ENCODE measurements at places on chromosomes 5 and 9.

DNA sequence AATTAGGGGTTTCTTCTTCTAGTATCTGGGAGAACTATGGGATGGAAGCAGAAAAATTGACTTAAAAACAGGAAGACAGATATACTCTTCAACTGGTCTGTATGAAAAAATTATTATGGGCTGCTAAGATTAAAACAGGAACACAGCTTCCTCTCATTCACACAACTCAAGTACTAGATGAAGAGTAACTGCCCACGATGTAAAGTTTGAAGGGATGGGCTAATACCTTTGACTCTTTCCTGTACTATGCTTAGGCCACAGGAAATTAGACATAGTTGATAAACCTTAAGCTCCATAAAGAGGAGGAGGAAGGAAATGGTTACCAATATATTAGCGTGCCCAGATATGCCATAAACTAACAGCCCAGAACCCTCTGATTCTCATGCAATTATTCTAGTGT lies 88.6 kb downstream of the ANKRD31 start:
- DNase-seq = no peak

- DNase-seq = no peak
These were observed 21.4 kb upstream of the EDIL3 start for GRCh38 chr5:84406111-84406510.

DNA sequence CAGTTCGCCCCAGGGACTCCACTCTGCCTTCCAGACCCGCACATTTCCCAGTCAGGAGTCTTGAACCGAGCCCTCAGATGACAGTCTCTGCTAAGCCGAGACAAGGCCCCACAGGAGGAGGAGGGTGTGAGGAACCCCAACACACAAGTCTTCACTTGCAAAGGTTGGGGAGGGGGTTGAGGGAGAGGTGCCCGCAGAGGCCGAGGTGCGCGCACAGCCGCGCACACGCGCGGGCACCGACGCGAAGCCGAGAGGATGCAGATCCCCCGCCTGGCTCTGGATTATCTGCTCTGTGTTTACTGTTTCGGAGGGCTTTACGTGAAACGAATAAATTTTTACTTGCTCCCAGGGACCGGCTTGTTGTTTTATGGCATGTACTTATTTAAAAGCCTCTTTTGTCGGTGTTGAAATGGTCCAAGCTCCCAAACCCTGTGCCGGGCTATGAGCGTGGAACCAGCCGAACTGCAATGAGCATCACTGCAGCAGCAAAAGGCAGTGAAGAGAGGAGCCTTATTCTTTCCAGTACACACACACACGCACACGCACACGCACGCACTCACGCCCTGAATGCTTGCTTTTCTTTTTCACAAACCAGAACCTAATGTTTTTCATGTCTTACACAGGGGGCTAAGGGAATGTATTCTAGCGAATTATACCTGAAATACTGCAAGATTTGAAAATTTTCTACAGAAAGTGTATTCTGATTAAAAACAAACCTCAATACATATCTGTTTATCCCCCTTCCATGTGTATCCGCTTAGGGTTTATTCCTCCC lies 297.7 kb downstream of the PARP8 start:
- no peak for DNase-seq

DNA sequence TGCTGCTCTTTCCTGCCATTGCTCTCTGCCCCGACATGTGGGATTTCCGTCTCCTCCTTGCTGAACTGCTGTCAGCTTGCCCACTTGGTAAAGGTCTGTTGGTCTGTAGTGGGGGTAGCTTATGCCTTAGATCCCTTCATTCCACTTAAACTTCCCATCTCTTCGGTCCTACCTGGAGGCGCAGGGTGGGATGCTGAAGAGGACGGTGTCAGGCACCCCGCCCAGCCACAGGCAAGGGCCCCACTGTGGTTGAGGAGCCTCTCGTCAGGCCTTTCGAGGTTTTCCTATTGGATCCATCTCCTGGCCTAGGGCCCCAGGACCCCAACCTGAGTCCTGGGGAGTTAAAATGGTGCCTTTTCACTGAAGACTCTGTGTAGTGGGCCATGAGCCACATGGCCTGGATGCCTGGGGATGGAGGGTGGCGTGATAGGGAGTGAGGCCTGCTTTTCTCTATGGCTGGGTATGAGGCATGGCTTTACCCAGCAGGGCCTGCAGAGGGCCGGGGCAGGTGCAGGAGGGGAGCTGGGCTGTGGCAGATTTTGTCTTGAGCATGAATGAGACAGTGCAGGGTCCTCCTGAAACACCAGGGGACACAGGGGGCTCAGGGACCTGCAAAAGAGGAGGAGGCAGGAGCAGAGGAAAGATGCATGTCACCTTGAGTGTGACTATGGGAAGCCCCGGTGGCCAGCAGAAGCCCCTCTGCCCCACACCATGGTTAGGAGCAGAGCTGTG lies 25.8 kb upstream of the RNF130 start:
- DNase-seq = no peak

DNA sequence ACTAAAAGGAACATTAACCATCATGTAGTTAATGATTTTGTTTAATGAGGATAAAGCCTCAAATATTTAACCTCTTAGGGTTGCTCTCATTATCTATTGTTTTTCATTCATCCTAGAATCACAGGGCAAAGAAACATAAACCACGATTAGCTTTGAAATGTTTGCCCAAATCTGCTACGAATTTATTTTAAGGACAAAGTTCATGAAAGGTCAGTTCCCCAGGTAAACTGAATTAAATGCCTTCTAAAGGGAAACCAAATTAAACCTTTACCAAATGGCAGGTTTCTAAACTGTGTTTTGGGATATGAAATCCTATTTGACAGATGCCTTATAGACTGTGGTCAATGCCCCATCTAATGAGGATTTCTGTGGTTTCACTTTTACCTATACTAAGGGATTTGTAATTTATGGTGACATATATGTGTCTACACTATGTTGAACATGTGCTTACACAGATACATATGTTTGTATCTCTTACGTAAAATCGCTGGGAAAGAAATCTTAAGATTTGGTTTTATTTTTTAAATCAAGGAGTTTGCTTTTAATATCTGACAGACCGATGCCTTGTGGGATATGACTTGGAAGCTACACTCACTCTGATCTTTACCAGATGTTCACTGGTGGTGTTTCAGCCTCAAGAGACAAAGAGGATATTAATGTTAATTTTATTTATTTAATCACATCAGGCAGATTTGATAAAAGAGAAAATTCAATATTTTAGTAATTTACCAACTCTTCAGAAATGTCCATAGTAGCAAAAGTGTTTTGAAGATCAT lies 188.4 kb downstream of the GLIS3 start:
- no peak for DNase-seq

GRCh38 chr9:111649016-111649415 lies 12.4 kb upstream of the GNG10 start:
- DNase-seq = no peak

DNA sequence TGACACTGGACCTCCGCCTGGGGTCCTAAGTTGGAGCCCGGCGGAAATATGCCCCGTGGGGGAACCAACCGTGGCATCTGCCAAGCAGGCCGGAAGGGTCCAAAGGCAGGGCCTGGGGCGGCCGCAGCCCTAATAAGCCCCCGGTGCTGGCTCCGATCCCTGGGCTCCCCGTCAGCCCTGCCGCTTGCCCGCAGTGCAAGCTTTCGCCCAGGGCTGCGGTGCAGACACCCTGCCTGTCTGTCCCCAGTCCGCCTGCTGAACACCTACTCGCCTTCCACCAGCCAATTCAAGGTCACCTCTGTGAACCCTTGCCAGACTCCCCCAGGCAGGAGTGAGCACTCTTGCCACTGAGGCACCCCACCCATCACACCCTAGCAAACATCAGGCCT lies 502 bp upstream of the PTGR1 start:
- no peak for DNase-seq

DNA sequence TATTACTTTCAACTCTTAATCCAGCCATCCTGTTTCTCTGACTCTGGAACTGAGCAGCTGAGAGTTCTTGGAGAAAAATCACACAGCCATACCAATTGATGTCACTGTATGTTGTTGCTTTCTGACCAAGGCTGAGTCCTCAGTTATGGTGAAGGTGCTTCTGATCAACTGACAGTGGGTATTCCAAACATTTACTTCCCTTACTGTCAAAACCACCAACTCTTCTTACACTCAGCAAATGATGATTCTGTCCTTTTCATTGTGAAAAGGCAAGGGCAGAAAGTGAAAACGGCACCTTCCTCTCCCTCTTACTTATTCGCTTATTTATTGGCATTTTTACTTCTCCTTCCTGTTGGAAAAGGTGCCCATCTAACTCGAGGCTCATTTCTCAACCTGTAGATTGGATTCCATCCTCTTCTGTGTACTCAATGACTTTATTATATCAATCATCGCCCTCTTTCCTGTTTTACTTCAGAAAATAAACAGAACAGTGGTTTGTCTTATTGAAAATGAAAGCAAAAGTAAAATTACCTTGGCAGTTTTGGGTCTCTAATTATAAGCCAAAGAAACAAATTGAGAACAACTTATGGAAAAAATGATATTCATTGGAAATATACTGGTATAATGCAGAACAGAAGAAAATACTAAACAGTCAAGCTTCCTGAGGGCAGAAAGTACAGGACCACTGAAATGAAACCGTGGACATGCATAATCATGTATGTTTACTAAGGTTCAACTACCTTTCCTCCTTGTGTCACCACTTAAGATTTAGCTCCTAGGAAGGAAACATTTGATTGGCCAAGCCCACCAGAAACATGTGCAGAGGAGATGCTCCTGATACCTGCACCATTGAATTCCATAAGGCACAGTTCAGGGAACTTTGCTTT lies 104.5 kb upstream of the CHD1 start:
- DNase-seq = no peak

DNA sequence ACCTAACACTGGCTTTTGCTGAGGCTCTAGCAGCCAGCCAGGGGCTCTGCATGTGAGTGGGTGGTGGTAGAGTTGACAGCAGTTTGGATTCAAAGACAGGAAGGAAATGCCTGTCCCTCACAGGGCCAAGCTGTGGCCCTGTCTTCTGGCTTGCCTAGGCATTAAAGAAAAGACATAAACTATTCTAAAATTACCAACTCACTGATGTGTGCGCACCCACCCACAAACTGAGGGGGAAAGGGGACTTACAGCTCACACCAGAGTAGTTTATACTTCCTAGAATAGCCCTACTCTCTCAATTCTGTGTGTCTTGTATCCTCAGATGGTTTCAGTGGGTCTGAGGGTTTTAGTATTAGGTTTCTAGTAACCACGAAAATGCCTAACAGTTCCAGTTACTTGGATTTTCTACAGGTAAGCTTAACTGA lies 18.3 kb upstream of the IL13 start:
- no peak for DNase-seq

DNA sequence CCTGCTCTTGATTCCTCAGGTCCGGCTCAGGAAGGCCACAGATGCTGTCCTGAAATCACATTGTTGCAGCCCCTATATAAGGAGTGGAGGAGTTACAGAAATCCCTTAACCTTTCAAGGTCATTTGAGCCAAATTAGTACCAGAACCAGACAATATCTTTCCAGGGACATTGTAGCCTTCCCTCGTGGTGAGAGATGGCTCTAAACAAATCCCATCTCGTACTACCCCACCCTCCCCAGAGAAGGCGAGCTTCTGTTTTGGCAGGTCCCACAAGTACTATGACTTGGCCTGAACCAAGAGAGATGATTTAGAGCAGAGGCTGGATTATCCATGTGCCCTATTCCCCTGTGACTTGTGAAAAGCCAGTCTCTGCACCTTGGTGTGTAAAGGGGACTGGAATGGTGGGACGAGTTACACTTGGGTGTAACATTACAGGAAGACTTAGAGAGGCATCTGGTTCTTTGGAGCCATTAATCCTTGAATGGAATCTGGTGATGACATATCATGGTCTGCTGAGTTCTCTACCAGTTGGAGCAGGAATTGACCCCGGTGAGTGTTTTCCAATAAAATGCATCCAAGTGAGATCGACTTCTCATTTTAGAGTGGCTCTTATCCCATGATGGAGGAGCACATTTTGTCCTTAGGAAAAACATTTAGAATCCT lies at the start of gene FAM240B:
Gene FAM240B, minus strand, starts transcription at position 51 of the 663 bp plus-strand sequence. CDS start 16,134 bp downstream, outside the sequence.
- DNase-seq = no peak

- no peak for DNase-seq
These were observed 413.8 kb downstream of the KDM4C start for GRCh38 chr9:7171396-7172153.

- DNase-seq = no peak
These were observed 265.7 kb downstream of the HSPA4 start for GRCh38 chr5:133317558-133317957.

GRCh38 chr9:106700676-106701075 lies 162.3 kb upstream of the ZNF462 start:
- no peak for DNase-seq

- DNase-seq = no peak
These were observed 1199.8 kb downstream of the DTWD2 start for GRCh38 chr5:117788596-117788995.

DNA sequence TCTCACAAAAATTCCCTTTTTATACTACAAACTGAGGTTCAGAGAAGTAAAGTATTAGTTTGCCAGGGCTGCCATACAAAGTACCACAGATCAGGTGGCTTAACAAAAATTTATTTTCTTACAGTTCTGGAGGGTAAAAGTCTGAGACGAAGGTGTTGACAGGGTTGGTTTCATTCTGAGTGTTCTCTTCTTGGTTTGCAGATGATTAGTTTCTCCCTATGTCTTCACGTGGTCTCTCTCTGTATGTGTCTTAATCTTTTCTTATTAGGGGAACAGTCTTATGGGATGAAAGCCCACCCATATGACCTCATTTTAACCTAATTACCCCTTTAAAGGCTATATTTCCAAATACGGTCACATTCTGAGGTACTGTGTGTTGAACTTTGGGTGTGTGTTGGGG lies 274.2 kb downstream of the BRINP1 start:
- DNase-seq = no peak

GRCh38 chr5:67303356-67303755 lies 106.8 kb upstream of the CD180 start:
- no peak for DNase-seq

DNA sequence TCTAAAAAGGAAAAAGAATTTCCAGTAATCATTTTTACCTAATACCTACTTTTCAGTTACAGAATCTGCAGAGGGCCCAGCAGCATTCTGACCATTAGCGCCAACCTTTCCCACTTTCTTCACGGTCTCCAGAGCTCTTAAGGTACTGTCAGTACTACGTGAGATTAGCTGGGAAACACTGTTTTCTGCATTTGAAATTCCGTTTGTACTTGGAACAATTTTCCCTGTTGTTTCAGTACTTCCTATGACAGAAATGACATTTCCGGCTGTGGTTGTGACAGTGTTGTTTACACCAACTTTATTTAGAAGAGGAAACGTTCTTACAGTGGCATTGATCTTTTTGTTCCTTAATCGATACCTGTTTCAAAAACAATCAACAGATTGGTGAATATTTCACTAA lies 36.9 kb upstream of the PDCL start:
- no peak for DNase-seq

DNA sequence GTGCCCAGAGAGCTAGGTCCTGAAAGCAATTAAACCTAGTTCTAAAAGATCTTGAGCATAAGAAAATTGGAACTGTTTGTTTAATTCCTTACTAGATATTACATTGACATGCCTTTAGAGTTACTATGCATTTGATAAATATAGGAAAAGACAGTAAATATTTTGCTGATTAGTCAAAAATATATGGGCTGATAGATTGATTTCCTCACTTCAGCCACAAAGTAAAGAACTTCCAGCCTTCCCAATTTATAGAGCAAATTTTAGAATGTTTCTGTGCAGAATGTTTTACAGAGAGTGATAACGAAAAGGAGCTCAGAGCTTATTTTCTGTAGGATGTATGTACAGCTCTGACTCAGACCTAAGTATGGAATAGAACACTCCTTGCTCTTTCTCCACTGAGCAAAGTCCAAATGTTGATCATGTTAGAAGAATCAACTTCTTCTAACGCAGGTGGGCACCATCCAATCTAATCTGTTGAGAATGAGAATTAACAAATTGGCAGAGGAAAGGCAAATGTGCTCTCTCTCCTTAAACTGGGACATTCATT lies 72.9 kb upstream of the PAM start:
- DNase-seq = no peak

- DNase-seq = no peak
These were observed 25.9 kb upstream of the SLC12A7 start for GRCh38 chr5:1137567-1138444.
